Activated CD4-positive, alpha-beta T cell treated with anti-CD3 and anti-CD28 coated beads, Interleukin-2, amount 10 ng/mL, durations not matched to agents 7 days and 5 days (primary cell): ENCODE measurements at places on chromosomes 2 and 18.

DNA sequence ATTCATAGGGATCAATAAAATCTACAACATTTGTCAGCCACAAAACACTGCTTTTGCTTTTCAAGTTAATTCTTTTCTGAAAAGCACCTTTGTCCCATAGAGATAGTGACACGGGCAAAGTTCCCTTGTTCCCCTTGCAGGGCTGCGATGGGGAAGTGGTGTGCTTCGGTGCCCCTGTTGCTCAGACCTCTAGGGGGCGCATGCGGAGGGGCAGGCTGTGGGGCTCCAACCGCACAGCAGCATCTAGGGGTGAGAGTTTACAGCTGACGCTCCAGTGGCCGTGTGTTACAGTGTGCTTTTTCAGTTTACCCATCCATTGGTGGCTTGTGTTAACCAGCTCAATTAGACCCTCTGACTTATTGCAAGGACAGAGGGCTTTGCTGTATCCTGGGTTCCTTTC is 1432.2 kb upstream of the ACVR2A start:
- H3K27ac ChIP-seq: no peak overlapping the region
- no peaks in the 10 kb centered on the region for H3K36me3 ChIP-seq
- H3K4me3 ChIP-seq: no peak overlapping the region
- DNase-seq: no peak

DNA sequence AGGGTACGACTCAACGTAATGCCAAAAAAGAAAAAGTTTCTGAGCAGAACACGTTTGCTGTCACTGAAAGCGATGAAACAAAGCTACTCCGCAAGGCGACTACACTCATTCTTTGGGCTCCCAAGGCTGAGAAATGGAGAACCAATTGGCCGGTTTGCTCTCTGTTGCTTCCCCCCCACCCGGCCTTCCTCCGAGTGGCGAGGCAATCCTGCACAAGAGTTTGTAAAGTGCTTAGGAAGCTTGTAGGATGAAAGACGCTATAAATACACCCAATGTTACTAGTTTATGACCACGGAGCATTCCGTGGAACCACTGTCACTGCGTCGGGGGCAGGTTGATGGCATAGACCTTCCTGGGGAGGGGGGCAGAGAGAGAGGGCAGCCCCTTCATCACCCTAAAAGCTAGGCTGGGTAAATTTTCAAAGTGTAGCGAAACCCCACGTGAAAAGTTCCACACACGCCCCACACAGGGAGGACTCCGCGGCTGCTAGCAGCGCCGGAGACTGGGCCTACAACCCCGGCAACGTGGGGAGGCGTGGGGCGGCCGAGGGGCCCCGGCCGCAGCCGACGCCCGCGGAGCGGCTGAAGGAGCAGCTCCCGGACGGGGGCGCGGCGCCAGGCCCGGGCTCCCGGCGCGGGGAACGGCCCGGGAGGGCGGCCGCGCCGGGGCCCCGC is 915 bp downstream of the CUL3 start:
- peaks cover 57% of the 10 kb centered on the region for H3K4me1 ChIP-seq
- peak; percentile 30 for DNase-seq
- no peaks in the 10 kb centered on the region for H3K27me3 ChIP-seq

- no peak overlapping the region for H3K27ac ChIP-seq
- no peaks in the 10 kb centered on the region for H3K36me3 ChIP-seq
- no peak overlapping the region for H3K4me3 ChIP-seq
- no peak for DNase-seq
- H3K4me1 ChIP-seq: peaks cover 14% of the 10 kb centered on the region
Observed at GRCh38 chr2:64501946-64502345, 22.2 kb upstream of the AFTPH start.

DNA sequence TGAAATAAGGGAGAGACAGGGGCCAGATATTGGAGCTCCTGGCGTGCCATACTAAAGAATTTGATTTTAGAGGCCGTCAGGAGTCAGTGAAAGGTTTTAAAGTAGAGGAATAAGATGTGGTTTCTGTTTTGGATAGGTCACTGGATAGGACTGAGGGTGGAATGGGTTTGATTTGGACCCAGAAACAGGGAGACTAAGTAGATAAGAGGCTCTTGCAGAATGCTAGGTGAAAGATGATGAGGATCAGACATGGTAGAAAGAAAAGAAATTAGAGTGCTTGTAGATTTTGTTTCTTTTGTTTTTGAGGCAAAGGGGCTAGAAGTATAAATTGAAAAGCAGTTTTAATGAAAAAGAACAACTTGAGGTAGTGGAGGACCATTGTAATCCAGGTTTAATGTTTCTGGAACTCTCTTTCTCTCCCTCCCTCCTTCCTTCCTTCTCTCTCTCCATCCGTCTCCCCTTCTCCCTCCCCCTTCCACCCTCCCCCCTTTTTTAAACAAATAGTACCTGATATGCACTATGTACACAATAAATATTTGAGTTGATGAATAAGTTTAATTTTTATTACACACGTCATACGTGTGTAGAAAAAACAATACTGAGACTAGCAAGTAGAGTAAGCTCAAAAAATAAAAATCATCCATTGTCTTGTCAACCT is 1.9 kb downstream of the NDUFV2 start:
- H3K27ac ChIP-seq: peak overlapping the region; percentile 98
- no peaks in the 10 kb centered on the region for H3K27me3 ChIP-seq
- peak overlapping the region; percentile 93 for H3K4me3 ChIP-seq
- DNase-seq: no peak

DNA sequence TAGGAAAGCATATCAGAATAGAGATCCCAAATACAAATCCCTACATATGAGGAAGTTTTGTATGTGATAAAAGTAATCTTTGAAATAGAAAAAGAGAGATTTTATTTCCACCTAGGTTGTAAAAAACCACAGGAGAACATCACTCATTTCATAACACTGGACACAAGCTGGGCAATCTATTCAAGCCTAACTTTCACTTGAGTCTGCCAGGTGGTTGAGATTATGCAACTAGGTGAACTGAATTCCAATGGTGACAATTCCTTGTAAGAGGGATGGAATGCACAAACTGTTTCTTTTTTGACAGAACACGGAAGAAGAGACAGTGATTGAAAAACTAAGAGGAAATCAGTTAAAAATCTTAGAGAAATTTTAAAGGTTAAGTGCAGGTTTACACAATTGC is 619.6 kb upstream of the TMEFF2 start:
- H3K27ac ChIP-seq: no peak overlapping the region
- no peak for DNase-seq
- no peak overlapping the region for H3K4me3 ChIP-seq
- no peaks in the 10 kb centered on the region for H3K36me3 ChIP-seq
- no peaks in the 10 kb centered on the region for H3K4me1 ChIP-seq

GRCh38 chr2:219386532-219387280 is 1.0 kb downstream of the DNPEP start:
- H3K27ac ChIP-seq: peak overlapping the region; percentile 96
- H3K36me3 ChIP-seq: peaks cover 33% of the 10 kb centered on the region
- DNase-seq: no peak

GRCh38 chr2:234694244-234695013 is 197.5 kb upstream of the ARL4C start:
- no peak for DNase-seq
- peaks cover 18% of the 10 kb centered on the region for H3K27me3 ChIP-seq
- peaks cover 4% of the 10 kb centered on the region for H3K4me1 ChIP-seq
- no peak overlapping the region for H3K4me3 ChIP-seq

GRCh38 chr18:68662754-68663153 is 52.2 kb downstream of the TMX3 start:
- no peaks in the 10 kb centered on the region for H3K36me3 ChIP-seq
- H3K27me3 ChIP-seq: no peaks in the 10 kb centered on the region

DNA sequence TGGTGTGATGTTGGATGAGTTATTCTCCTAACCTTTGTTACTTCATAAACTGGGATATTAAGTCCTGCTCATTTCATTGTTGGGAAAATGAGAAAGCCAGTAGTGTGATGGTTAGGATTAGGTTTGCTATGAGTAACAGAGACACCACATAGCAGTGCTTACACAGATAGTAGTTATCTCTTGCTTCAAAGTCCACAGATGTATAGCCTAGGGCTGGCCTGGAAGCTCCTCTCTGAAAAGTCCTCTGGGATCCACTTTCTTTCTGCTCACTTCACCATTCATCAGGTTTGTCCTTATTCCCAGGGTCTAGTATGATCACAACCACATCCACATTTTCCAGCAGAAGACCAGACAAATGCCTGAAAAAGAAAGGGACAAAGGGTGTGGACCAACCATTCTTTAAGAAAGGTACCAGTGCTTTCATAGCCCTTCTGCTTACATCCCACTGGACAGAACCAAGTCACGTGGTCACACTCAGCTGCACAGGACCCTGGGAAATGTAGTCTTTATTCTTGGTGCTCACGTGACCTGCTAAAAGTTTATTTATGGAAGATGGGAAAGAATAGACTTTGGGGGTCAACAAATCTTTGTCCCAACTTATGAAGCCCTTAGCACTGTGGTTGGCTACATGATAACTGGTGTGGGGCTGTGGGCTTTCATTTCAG is 108.9 kb downstream of the INSIG2 start:
- H3K4me3 ChIP-seq: no peak overlapping the region
- H3K27me3 ChIP-seq: peaks cover 6% of the 10 kb centered on the region
- H3K36me3 ChIP-seq: no peaks in the 10 kb centered on the region
- H3K4me1 ChIP-seq: no peaks in the 10 kb centered on the region
- no peak overlapping the region for H3K27ac ChIP-seq

DNA sequence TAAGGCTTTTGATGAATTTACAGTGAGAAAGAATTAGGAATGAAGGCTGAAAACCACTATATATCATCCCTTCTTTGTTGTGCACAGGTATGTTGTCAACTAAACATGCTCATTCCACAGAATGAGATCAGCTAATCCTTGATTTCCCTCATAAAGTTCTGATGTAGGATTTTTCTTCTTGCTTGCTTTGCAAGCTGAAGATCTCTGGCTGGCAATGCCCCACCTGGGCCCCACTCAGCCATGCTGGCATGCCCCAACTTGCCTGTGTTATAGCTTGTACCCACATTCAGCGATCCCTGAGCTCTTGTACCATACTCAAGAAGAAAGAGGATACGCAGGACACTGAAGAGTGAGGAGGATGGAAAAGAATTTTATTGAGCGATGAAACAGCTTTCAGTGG is 18.0 kb upstream of the SERPINB11 start:
- H3K27me3 ChIP-seq: no peaks in the 10 kb centered on the region
- no peak for DNase-seq
- no peaks in the 10 kb centered on the region for H3K4me1 ChIP-seq
- no peak overlapping the region for H3K4me3 ChIP-seq
- H3K36me3 ChIP-seq: no peaks in the 10 kb centered on the region

DNA sequence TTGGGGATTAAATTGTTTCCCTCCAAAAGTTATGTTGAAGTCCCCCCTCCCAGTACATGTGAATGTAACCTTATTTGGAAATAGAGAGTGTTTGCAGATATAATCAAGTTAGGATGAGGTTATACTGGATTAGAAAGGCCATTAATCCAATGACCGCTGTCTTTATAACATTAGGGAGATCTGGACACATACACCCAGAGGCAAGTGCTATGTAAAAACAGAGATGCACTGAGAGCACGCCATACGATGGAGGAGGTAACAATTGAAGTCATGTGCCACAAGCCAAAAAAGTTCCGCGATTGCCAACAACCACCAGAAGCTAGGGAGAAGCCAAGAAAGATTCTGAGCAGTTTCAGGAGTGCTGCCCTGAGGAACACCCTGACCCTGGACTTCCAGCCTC is 153.3 kb downstream of the RNF144A start:
- H3K4me3 ChIP-seq: no peak overlapping the region
- DNase-seq: no peak
- H3K27ac ChIP-seq: no peak overlapping the region
- H3K27me3 ChIP-seq: no peaks in the 10 kb centered on the region

DNA sequence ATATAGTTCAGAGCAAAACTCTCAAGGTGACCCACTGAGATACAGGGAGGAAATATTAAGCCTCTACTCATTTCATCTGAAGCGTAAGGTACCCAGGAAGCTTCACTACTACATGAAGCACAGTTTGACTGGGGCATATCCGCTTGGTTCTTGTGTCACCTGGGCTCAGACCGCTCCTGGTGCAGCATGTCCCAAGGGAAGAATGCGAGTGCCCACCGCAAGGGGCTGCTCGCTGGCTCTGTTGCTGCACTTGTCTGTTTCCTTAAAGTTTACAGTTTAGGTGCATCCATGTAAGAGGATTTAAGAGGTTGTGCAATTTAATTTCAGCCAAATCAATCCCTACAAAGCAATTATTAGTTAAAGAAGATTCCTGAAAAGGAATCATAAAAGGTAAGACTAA is 507.8 kb downstream of the FBXO15 start:
- no peaks in the 10 kb centered on the region for H3K36me3 ChIP-seq
- H3K4me1 ChIP-seq: no peaks in the 10 kb centered on the region
- no peak overlapping the region for H3K4me3 ChIP-seq
- H3K27ac ChIP-seq: no peak overlapping the region
- DNase-seq: no peak
- H3K27me3 ChIP-seq: no peaks in the 10 kb centered on the region

DNA sequence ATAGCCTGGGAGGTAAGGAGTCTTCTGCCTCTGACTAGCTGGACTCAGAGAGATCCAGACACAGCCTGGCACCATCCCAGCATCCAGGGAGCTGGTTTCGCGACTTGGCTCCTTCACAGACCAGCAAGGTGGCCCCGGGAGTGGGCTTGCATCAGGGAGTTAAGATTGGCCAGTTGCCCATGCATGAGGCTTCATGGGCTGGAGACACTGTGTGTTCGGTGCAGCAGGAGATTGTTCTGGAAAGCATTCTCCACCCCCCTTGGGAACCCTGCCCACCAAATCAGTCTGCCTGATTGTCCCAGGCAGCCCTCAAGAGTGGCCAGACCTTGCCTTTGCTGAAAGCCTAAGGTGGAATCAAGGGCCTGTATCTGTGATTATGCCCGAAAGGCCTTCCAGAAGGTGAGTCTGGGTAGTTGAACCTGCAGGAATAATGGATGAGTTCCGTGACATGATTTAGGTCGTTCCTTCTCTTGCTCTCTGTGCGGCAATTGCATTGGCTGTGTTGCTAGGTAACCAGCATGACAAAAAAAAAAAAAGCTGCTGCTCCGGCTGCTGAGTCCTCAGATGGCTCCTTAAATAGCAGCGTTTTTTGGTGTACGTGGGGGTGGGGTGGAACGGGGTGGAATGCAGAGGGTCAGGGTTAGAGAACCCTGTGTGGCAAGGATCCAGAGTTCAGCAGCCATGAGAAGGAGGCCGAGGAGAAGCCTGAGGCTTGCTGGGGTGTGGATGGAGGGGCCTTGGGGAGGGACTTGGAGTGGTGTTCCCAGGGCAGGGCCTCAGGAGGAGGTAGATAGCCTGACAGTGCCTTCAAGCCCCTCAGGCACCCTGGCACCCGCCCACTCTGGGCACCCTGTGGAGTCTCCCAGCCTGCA is 93.0 kb upstream of the MCFD2 start:
- no peak for DNase-seq
- H3K27me3 ChIP-seq: no peaks in the 10 kb centered on the region

- no peak overlapping the region for H3K27ac ChIP-seq
- H3K4me3 ChIP-seq: no peak overlapping the region
- no peaks in the 10 kb centered on the region for H3K27me3 ChIP-seq
- no peaks in the 10 kb centered on the region for H3K36me3 ChIP-seq
Observed at GRCh38 chr2:146720170-146720569, 1124.7 kb upstream of the ACVR2A start.

- H3K27me3 ChIP-seq: no peaks in the 10 kb centered on the region
- H3K4me1 ChIP-seq: no peaks in the 10 kb centered on the region
- H3K4me3 ChIP-seq: no peak overlapping the region
- H3K27ac ChIP-seq: no peak overlapping the region
- H3K36me3 ChIP-seq: no peaks in the 10 kb centered on the region
Observed at GRCh38 chr2:212005085-212005671, 533.4 kb downstream of the ERBB4 start.

- H3K36me3 ChIP-seq: peaks cover 71% of the 10 kb centered on the region
- H3K4me1 ChIP-seq: peaks cover 75% of the 10 kb centered on the region
- H3K27ac ChIP-seq: peak overlapping the region; percentile 78
Observed at GRCh38 chr2:230324503-230324902, 2.5 kb upstream of the SP140L start.

GRCh38 chr18:58041633-58042032 is 2.4 kb upstream of the NEDD4L start:
- peaks cover 42% of the 10 kb centered on the region for H3K27me3 ChIP-seq
- H3K36me3 ChIP-seq: no peaks in the 10 kb centered on the region
